Spinal cord (tissue), 10 donors: ENCODE measurements at places on chromosomes 5 and 9.

- no peaks in the 10 kb centered on the region for H3K27me3 ChIP-seq
- DNase-seq = no peak
- H3K4me3 ChIP-seq = no peak overlapping the region
- peaks cover 4% of the 10 kb centered on the region for H3K4me1 ChIP-seq
- peaks cover 3% of the 10 kb centered on the region for H3K36me3 ChIP-seq
Observed at GRCh38 chr5:14348142-14348541, 205.0 kb downstream of the TRIO start.

DNA sequence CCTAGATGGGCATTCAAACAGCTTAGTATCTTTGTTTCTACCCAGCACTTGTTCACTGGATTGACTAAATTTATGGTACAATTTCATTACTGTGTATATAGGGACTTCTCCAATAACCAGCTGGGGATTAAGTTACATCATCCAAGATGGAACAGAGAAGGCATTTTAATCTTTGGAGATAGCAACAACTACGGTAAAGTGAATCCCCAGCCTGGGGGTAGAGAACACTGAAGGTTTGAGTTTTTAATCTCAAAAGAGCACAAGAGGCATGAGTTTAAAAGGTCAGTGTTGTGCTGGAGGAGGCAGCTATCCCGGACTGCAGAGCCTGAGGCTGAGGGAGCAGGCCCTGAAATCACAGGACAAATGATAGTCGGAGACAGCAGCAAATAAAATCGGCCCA is 28.6 kb downstream of the DDX31 start:
- H3K4me1 ChIP-seq = no peaks in the 10 kb centered on the region
- H3K27ac ChIP-seq = no peak overlapping the region
- no peak overlapping the region for H3K4me3 ChIP-seq
- peaks cover 38% of the 10 kb centered on the region for H3K36me3 ChIP-seq
- no peak for DNase-seq

GRCh38 chr5:133241179-133242092 is 189.6 kb downstream of the HSPA4 start:
- H3K27me3 ChIP-seq = no peaks in the 10 kb centered on the region
- DNase-seq = no peak
- H3K36me3 ChIP-seq = no peaks in the 10 kb centered on the region
- no peak overlapping the region for H3K4me3 ChIP-seq
- H3K27ac ChIP-seq = no peak overlapping the region
- peaks cover 13% of the 10 kb centered on the region for H3K4me1 ChIP-seq

DNA sequence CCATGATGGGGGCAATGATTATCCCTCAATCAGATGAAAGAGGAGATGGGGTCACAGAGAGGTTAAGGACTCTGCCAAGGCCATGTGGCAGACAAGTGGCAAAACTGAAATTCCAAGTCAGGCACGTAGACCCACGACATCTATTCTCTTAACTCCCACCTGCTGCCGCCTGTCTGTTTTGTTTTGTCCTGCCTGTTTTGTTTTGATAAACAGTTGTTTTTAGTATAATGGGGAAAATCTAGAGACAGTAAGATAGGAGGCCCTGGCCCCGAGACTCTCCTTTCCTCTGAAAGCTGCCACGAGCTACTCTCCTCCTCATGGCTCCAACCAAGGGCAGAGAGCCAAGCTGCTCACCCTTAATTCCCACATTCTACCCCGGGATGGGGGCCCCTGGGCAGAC is 4.9 kb downstream of the FSTL4 start:
- no peak overlapping the region for H3K27ac ChIP-seq
- DNase-seq = no peak
- no peak overlapping the region for H3K4me3 ChIP-seq
- no peaks in the 10 kb centered on the region for H3K36me3 ChIP-seq
- H3K4me1 ChIP-seq = peaks cover 12% of the 10 kb centered on the region
- peaks cover 43% of the 10 kb centered on the region for H3K27me3 ChIP-seq

DNA sequence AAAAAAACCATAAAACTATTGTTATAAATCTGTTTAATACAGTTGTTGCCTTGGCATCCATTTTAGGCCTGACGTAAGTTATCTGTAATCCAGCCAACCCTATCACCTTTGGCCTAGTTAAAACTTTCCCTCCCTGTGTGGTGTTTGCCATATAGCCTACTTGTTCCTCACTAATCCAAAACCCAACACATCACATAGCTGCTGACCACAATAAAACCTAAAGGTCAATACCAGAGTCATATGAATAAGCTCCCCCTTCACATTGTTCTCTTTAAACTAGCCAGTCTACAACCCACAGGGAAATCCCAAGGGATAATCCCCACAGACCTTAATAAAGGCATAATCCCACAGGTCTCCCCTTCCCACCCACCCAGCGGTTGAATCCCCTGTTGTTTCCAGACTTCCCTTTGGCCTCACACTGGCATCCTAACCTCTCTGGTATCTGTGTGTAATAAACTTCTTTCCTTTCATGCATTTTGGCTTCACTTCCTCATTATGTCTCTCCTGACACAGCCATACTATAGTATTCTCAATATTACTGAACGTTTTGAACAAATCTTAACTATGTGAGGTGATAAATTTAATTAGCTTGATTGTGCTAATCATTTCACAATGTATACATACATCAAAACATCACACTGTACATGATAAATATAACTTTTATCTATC is 50.8 kb downstream of the DTWD2 start:
- no peaks in the 10 kb centered on the region for H3K36me3 ChIP-seq
- no peaks in the 10 kb centered on the region for H3K4me1 ChIP-seq
- H3K27me3 ChIP-seq = no peaks in the 10 kb centered on the region
- no peak overlapping the region for H3K4me3 ChIP-seq
- H3K27ac ChIP-seq = no peak overlapping the region

GRCh38 chr9:90044710-90045151 is 439.9 kb downstream of the GADD45G start:
- H3K4me1 ChIP-seq = no peaks in the 10 kb centered on the region
- H3K4me3 ChIP-seq = no peak overlapping the region

DNA sequence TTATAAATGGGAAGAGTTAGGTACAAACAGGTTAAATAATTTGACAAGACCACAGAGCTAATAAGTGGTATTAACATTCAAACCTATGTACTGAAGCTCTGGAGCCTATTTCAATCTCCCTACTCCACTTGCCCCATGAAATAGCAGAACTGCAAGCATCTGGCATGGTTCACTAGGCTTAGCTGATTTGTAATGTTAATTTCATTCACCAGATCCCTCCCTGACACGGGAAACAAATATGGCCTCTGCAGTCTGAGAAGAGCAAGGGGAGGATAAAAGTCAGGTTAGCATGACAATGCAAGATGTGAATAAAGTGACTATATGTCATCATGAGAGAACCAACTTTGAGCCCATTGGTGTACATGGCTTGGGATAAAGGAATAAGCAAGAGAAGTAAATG is 428.8 kb downstream of the BRINP1 start:
- peak; percentile 28 for DNase-seq
- H3K27ac ChIP-seq = no peak overlapping the region
- no peaks in the 10 kb centered on the region for H3K4me1 ChIP-seq
- H3K36me3 ChIP-seq = no peaks in the 10 kb centered on the region
- no peak overlapping the region for H3K4me3 ChIP-seq

DNA sequence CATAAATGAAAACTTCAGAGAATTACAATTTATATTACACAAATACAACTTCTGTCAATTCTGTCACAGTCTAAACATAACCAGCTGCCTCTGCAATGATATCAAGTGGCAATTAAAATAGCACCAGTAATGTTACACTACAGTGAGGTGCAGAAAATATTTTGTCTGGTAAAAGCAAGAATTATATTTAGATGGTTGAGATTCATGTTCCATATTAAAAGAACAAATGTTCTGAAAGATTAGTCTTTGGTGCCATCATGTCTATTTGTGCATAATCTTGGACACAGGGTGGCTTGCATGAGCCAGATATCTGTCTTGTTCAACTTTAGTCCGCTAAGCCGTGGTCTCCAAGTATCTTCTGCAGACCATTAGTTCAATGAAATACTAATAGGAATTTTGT is 29.0 kb upstream of the PRR16 start:
- H3K36me3 ChIP-seq = no peaks in the 10 kb centered on the region
- H3K4me1 ChIP-seq = no peaks in the 10 kb centered on the region
- no peak overlapping the region for H3K4me3 ChIP-seq
- no peak overlapping the region for H3K27ac ChIP-seq
- DNase-seq = no peak

- DNase-seq = no peak
- H3K4me3 ChIP-seq = no peak overlapping the region
- H3K36me3 ChIP-seq = no peaks in the 10 kb centered on the region
Observed at GRCh38 chr5:143025971-143026370, 255.8 kb downstream of the ARHGAP26 start.

DNA sequence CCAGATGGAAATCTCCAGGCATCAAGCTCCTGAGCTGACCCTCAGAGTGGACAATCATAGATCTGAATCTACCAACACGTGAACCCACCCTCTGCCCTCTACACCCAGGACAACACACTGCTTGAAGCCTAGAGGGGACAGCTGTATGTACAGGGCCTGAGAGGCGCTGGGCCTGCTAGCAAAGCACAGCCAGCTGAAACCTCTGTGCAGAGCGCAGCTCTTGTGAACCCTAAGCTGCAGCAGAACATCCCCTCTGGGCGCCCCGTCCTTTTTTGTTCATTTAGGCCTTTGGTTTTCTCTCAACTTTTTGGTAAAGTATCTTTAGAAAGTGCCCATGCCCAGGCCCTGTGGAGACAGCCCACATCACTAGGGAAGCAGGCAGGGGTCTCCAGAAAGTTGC is 62.4 kb upstream of the SPTLC1 start:
- H3K4me1 ChIP-seq = no peaks in the 10 kb centered on the region
- no peaks in the 10 kb centered on the region for H3K36me3 ChIP-seq
- no peaks in the 10 kb centered on the region for H3K27me3 ChIP-seq
- no peak overlapping the region for H3K4me3 ChIP-seq

DNA sequence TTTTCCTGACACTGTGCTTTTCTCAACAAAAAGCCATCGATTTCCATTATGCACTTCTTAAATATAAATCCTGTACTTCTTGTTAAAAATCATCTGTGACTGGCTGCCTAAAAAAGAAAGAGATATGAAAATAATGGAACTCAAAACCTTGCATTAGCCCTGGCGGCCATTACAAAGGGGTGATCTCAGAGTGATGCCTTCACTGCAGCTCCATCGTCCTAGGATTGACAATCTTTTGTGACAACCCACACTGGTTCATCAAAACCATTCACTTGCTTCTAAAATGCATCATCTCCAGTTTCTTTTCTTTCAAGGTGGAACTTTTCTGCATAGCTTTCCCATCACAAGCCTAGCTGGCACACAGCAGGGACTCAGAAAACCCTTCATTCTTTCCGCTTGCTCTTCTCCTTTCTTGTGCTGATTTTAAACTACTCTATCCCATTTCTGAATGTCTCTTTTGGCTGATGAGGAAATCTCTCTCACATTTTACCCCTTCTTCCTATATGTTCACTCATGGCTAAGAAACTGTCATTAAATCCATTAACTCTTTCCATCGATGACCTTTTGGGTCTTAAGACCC is 351.9 kb downstream of the GLIS3 start:
- no peak overlapping the region for H3K27ac ChIP-seq
- H3K4me1 ChIP-seq = peaks cover 19% of the 10 kb centered on the region

GRCh38 chr5:43851741-43852140 is 248.8 kb downstream of the NNT start:
- H3K4me3 ChIP-seq = no peak overlapping the region
- no peak overlapping the region for H3K27ac ChIP-seq
- H3K27me3 ChIP-seq = no peaks in the 10 kb centered on the region
- no peaks in the 10 kb centered on the region for H3K36me3 ChIP-seq
- DNase-seq = no peak

GRCh38 chr5:179504600-179505396 is 45.6 kb upstream of the RUFY1 start:
- no peaks in the 10 kb centered on the region for H3K27me3 ChIP-seq
- H3K4me3 ChIP-seq = no peak overlapping the region
- peaks cover 3% of the 10 kb centered on the region for H3K4me1 ChIP-seq
- H3K36me3 ChIP-seq = no peaks in the 10 kb centered on the region
